ENCODE measurements at places on chromosomes 1 and 21. TPM values are rescaled to one million over a fixed set of nuclear protein-coding genes. Genes with fewer than 3 reads are reported as not detected.

DNA sequence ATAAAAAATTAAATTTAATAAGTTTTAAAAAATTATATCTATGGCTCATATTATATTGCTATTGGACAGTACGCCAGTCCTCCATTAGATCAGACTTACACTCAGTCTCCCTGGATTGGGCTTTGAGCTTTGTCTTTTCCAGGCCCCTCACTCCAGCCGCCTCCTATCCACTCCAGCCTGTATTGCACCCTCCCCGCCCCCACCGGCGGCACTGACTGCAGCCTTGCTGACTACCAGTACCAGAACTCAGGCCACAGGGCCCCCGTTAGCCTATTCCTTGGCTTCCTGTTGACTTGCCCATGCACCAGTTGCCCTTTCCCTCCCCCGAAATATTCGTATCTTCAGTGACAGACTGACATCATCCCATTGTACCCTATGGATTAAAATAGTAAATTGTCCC, 127.9 kb downstream of the CSMD2 start:
- no peak for DNase-seq

Gene ZC3H11A
- 80.5 TPM for total RNA-seq

DNA sequence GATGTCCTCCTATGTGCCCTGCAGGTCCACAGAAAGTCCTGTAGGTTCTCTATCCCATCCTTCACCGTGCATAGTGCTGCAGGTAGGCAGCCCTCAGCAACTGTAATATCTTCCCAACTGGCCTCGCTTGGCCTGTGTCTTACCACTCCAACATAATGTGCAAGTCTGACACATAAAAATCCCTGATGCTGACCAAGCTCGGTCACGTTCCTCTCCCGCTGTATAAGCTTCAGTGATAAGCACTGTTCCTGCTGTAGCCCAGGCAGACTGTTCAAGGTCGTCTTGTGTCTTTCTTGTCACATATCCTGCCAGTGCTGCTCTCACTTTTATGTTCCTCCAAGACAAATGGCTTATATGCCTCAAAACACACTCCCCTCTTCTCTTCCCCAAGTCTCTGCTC, 19.4 kb upstream of the KCNE1 start:
- no peak for DNase-seq

Gene DIO1
- not detected for total RNA-seq

Gene OR2L13
- 2.6 TPM for total RNA-seq

GRCh38 chr1:241331328-241332036, 25.5 kb downstream of the RGS7 start:
- no peak for DNase-seq

DNA sequence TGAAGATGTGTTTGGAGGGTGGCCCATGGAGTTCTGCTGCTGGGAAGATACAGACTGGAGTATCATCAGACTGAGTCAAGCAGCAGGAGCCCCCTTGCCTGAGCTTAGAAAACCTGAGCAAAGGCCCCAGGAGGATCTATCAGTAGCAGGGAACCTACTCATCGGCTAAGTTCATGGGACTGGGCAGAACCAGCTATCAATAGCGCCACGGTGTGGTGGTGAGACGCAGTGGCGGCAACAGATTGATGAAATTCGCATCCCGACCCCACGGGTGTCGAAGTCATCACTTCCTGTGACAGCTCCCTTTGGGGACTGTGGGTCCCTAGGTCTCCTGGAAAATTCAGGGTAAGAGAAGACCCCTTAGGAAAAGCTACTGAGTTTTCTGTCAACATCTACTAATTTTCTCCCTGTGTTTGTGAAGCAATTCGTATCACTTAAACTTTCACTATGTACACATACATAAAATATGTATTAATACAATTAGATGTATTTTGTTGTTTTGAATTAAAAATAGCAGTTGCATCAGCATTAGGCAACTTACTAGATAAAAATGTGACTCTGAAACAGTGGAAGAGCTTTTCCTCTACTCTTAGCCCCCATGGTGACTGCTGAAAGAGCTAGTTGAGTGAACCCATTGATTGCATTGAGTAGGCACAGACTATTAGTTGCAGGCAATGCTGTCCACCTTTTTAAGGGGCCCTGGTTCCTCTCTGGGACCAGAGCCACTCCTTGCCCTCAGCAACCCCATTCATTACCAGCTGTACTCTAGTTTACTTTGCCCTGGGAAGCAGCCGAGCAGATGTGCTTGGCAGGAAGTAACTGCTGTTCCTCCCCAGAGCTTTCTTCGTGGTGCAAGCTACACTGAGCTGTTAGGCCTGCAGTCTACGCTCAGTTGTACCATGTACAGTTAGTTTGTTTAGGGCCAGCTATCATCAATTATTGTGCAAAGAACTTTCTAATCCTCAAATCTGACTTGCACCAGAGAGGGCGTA, 7.3 kb upstream of the CACNA1S start:
- no peak for DNase-seq

DNA sequence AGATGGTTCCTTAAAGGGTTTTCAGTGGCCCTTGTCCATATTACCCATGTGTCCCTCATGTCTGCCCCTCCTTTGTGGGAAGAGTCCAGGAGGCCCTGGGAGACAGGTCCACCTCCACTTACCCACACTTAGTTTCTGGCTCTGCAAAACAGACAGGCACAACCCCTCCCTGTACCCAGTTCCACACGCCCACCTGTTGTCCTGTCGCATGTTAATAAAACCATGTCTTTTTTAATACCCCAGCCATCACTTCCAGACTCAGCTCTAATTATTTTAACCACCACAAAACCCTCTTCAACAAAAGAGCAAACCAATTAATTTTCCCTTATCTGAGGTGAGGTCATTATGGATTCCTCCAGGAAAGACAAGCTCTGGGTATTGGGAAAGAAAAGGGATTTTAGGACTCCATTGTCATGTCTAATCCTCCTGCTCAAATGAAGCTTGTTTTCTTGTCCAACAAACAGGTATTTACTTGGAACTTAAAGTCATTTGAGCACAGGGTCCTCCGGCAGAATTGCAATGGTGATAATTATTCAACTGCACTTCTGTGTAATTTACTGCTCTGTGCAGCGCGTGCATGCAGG, 68.9 kb downstream of the CCDC185 start:
- no peak for DNase-seq

Gene CFAP141
- not detected for total RNA-seq

DNA sequence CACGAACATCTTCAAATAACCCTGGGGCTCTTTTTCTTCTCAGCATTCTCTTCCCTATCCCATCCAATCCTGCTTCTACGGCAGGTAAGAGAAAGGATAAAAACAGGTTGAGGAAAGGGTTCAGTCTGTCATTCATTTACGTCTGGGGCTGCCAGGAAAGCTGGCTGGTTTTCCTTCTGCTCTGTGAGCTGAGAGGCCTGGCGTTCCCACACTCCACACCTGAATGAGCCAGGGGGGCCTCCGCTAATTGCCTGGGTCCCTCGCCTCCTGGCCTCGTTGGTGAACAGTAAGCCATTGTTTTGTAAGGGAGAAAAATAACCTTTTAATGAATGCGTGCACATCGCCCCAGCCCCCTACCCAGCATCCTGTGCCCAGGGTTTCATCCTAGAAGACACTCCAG, 70.8 kb upstream of the SIM2 start:
- DNase-seq, result no peak

Gene TMEM82
- not detected for total RNA-seq

Gene TRIM45
- total RNA-seq, result 7.6 TPM

Gene SLC2A5
- total RNA-seq, result 1.2 TPM

Gene IVL
- total RNA-seq, result not detected
